Islet precursor cell (in vitro differentiated cells): ENCODE measurements at places on chromosomes 13 and 19.

DNA sequence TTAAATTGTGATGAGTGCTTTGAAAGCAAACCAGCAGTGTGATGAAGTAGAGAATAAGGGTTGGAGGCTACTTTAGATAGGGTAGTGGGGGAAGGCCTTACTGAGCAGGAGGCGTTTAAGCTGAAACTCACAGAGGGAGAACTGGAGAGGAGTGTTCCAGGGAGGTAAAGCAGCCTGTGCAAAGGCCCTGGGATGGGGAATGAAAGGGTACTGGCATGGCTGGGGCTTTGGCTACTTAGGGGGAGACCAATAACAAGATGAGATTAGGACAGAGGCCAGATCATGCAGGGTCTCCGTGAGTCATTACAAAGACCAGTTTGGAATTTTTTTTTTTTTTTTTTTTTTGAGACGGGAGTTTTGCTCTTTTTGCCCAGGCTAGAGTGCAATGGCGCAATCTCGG lies 1.1 kb downstream of the PPP5C start:
- no peak for DNase-seq

- DNase-seq, result no peak
Observed at GRCh38 chr13:110875241-110875640, 39.6 kb downstream of the ANKRD10 start.

- DNase-seq, result no peak
Observed at GRCh38 chr13:62544928-62545327, 1129.3 kb upstream of the PCDH20 start.

DNA sequence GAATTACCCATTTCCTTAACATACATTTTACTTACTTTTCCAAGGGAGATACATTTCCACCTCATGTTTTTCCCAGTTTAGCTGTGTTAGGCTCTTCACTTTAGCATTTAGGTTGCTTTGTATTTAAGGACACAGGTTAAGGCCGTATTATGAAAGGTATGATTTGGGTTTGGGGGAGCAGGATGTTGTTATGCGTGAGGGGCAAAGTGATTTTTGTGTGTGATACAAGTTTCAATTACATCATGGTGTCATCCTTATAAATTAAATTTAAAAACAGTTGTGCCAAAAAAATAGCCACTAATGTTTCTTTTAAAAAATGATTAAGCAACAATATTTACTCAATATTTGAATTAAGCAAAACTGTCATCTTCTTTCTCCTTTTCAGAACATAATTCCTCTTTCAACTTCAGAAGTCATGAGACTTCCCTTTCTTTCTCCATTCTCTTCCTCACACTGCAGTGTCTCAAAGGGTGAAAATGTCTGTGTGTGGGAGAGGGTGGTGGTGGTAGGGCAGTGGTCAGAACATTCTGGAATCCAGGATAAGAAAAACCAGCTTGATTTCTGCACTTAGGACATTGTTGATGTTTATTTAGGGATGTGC lies 126.2 kb downstream of the KCNRG start:
- no peak for DNase-seq

- no peak for DNase-seq
Observed at GRCh38 chr13:19822673-19823072, 39.9 kb upstream of the PSPC1 start.

DNA sequence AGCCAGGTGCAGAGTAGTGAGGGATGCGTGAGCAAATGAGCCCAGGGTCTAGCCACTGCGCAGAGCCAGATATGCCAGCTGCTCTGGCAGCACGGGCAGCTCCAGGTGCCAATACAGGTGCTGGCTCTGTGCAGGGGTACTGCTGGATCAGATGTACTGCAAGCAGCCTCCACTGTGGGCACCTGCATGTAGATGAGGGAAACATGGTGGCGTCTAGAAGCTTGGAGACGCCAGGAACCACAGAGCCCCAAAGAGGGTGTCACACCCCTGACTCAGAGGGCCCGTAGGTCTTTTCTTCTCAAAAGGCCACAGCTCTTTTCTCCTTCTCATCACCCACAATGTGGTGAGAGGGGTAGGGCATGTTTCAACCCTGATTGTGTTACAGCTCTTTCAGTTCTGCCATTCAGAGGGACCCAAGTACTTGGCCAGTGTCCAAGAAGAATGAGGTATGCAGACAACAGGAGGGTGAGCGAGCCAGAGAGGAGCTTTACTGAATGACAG lies 244.4 kb upstream of the SLITRK1 start:
- no peak for DNase-seq

DNA sequence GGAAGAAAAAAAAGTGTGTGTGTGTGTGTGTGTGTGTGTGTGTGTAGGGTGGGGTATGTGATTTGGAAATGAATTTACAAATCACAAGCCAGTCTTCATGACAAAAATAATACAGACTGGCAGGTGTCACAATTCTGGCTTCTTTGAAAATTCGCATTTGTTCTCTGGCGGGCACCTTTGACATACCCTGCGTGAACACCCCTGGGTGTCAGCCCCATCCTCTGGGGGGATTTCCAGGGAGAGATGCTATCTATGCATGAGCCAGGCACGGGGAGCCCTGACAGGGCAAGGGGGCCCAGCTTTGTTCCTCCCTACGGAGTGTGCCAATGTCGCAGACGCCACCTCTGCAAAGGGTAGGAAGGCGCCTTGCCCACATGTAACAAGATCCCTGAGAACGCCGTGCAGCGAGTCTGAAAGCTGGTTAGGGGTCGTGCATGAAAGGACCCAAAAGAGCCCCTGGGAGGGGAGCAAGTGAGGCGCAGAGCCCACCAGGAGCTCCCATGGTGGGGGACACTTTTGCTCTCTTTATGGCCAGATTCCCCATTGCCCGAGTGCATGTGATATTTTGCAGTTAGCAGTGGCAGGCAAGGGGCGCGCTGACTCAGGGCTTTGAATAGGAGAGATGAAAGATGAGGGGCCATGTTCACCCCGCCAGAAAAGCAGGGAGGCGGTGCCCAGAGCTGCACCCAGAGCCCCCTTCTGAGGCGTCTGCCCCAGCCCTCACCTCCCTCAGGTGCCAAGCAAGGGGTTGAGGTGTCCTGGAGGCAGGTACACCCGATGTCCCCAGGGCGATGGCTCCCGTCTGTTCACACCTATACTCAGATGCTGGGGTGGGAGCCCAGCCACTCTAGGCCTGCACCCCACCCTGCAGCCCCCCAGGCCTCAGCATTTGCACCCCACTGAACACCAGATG lies 45.3 kb downstream of the KLF2 start:
- DNase-seq, result no peak

GRCh38 chr13:24348797-24349515 lies 39.6 kb downstream of the C1QTNF9 start:
- DNase-seq, result no peak
